ENCODE measurements at places on chromosomes 5 and 9.
A peak's percentile ranks its signal among the peaks of the same experiment; 100 is the strongest.

DNA sequence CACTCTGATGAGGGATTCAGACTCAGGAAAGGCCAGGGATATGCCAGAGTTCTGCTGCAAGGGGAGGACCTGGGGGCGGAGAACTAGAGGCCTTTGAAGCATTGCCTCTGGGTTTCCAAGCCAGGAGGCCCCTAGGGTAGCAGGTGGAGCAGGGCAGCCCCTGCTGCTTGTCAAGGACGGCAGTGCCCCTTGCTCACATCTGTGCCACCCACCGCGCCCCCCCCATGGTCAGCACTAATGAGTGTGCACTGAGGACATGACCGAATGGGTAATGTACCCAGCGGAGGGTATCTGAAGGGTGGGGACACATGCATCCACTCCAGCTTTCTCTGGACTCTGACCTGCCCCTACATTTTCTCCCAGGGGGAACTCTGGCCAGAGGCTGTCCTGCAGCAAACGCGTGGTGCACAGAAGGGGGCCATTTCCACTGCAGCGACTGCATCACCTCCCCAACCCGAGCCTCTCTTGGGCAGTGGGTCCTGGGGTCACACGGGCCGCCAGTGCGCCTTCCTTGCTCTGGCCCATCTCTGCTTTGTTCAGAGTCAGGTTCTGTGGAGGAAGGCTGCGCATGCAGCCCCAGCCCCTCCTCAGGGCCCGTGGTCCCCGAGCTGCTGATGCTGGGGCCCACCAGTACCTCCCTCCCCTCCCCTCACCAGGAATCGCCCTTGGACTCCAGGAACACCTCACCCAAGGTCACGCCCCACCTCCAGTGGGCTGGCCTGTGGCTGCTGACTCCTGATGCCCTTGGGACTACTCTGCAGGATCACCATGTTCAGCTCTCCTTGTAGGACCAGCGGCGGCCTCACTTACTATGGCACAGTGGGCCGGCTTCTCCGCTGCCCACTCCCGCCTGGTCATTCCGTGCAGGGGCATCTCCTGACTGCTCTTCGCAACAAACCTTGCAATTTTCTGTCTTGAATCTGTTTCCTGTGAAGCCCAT, 31.2 kb downstream of the STC2 start:
- no peak for DNase-seq

DNA sequence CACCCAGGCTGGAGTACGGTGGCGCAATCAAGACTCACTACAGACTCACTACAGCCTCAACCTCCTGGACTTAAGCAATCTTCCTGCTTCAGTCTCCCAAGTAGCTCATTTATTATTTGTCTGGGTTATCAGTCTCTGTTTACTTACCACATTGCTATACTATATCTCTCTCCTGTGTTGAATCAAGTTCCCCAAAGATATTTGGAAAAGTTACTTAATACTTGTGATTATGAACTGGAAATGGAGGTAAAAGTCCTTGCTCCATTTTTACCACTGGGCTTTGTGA, 55.6 kb downstream of the ANGPTL2 start:
- no peak for DNase-seq

DNA sequence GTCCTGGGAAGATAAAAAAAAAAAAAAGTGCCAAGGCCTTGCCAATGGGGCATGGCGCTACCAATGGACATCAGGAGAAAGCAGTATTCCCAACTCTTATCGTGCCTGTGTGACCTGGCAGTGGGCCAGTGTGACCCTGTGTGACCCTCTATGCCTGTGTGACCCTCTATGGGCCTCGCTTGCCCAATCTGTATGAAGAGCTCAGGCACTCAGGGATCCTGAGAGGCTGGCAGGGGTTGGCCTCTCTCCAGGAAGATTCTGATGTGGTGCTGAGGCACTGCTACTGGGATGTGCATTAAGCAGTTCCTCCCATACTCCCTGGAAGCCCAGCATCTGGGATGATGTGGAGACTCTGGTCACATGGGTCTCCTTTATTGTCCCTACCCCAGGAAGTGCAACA, 179.2 kb downstream of the MACROH2A1 start:
- no peak for DNase-seq

- no peak for DNase-seq
Measured at GRCh38 chr5:76025069-76025468, 58.1 kb upstream of the SV2C start.

DNA sequence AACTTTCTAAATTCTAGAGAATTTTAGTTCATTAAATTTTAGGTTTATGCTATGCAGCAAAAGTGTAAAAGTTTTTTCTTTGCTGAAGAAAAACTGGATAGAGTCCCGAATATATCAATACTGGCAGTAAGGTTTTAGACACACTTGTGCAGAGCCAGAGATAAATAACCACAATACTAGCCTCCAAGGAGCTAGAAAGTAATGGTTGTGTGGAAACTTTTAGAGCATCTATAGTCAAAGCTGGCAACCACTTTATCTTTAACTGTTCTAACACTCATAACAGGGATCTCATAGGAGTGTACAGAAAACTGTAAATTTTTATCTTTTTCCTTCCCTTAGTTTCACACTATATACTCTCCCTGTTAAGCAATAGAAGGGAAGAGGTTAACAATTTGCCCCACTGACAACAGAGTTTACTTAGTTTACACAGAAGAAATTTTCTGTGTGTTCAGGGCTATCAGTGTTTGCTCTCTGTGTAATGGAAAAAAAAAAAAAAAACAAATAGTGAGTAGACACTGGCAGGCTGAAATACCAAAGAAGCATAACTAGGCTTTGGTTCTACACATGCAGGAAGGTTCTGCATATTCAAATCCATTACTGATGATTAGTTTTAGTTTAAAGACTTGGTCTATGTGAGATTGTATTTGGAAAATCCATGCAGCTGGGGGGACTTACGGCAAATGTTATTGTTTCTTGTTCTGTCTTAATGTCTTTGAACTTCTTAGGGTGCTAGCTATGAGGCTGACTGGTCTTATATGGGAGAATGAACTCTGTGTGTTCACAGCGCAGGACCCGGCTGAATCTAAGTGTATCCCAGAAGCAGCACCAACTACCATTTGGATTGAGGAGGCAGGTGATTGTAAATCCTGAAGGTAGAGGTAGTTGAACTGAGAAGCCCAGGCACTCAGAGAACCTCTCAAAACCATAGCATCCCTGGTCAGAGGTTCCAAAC, 187.6 kb downstream of the PCSK1 start:
- no peak for DNase-seq

- peak; percentile 1 for DNase-seq
Measured at GRCh38 chr9:38687389-38687842, 32.5 kb downstream of the FAM240B start.

GRCh38 chr9:84111726-84112125, 131.1 kb downstream of the RMI1 start:
- no peak for DNase-seq

DNA sequence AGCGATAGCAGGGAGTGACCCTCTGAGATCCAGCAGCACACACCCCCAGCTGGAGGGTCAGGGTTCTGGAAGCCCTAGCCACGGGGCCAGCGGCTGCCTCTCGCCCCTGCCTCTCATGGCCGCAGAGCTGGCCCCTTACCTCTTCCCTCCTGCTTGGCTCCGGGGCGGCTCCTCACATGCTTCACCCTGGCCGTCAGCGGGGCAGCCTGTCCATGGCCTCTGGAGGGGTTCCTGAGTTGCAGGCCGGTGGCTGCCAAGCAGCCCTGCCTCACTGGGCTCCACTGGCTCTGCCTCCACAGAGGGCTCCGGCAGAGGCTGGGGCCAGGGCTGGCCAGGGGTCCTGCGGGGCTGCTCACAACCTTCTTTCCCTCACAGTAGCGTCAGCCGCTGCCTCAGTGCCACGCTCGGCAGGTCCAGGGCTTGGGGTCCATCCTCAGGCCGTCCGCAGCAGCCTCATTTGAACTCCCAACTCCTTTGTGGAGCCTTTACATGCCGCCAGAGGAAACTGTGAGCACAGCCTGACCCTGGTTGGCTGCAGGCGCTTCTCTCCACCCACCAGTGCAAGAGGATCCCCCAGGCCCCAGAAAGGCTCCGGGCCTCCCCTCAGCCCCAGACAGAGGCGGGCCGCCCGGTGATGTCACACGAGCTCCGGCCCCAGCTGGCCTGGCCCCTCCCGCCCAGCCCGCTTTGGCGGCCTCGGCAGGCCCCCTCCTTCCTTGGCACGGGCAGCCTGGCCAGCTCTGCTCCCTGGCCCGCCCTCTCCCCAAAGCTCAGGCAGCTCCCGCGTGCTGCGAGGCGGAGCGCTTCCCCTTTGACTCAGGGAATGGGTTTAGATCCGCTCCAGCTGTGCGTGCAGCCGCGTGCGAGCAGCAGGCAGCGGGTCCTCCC, at the start of gene ANGPTL2:
ANGPTL2 (minus strand) TSS at position 460 of the 888 bp plus-strand sequence. CDS start 13,904 bp downstream, outside the sequence.
- DNase-seq: no peak

DNA sequence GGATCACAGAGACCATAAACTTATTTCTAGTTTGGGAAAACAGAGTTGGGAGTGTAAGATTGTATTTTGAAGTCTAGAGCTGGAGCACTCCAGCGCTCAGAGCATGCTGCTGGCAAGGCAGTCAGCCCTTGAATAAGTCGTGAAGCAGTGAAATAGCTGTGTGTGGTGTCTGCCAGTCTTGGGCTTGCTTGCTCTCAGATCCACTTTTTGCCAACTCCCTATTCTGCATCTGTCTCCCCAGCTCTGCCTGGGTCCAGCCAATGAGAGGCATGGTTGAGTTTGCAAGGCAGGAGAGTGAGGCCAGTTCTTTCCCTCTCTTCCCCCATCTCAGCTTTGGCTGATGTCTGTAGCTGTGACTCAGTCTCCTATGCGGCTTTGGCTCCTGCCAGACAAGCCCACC, 23.3 kb upstream of the RASGRF2 start:
- DNase-seq: no peak

DNA sequence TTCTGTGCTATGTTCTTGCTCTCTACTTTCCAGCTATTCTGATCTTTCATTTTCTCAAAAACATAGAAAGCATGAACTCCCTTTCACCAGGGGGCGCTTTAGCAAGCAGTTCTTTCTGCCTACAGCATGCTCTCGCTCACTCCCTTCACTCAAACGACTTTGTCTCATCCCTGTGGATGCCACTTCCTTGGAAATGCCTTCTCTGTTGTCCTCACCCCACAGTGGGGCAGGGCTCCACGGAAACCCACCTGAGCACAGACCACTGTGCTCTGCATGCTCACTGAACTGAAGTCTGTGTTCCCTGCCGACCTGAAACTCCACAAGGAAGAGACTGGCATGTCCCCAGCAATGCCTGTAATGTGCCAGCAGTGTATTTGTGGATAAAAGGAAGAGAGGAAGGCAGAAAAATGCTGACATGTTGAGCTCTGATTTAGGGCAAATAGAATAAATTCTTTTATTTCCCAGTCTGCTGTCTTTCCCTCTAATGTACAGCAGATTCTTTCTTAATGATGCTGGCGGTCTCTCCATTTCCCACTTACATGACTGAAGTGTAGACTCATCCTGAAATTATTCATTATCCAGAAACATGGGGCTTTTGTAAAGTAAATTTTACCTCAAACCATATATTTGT, 4.9 kb upstream of the ROR2 start:
- no peak for DNase-seq

DNA sequence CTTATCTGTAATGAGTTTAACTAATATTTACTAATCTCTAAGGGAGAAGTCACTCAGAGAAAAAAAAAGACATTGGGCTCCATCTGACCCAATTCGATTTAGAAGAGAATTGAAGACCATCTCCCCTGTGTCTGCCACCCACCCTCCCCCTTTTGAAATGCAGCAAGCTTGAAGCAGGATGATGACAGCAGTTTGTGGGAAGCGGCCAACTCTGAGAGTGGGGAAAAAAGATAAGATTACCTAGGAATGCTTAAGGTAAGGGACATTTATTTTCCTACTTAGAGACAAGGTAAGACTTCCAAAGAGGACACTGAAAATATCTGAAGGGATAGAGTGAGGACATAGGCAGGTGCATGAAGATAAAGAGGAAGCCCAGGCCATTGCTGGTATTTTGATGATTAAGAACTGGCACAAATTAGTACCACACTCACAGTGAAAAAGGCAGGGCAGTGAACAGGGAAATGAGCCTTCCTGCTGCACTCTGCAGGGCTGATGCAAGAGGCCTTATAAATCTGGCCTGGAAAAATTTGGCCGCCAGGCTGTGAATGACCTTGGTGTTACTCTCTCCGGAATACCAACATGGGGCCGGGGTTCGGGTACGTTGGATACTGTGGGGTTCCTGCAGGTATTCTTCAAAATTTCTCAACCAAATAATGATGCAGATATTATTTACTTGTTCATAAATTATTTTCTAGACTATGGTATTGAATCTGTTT, 42.3 kb downstream of the HTR1A start:
- no peak for DNase-seq

- DNase-seq: no peak
Measured at GRCh38 chr9:4566806-4567205, 76.5 kb downstream of the SLC1A1 start.

GRCh38 chr5:121735618-121736017, 116.1 kb upstream of the FTMT start:
- no peak for DNase-seq

GRCh38 chr9:127224883-127225739, 39.5 kb upstream of the GARNL3 start:
- peak; percentile 72 for DNase-seq

DNA sequence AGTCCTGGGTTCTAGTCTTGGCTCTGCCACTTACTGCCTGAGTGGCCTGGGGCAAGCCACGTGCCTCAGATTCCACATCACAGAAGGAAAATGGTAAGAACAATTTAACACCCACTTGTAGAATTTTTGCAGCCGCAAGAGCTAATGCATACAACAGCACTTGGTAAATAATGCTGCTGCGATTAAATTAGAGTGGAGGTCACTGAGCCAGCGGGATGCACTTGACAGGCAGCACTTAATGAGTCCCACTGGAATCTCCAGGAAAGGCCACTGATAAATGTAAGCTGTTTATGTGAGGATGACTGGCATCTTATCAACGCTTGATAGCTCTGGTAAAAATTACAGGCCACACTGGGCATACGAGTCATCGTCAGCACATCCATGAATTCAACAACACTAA, 59.4 kb upstream of the UBTD2 start:
- DNase-seq: no peak

DNA sequence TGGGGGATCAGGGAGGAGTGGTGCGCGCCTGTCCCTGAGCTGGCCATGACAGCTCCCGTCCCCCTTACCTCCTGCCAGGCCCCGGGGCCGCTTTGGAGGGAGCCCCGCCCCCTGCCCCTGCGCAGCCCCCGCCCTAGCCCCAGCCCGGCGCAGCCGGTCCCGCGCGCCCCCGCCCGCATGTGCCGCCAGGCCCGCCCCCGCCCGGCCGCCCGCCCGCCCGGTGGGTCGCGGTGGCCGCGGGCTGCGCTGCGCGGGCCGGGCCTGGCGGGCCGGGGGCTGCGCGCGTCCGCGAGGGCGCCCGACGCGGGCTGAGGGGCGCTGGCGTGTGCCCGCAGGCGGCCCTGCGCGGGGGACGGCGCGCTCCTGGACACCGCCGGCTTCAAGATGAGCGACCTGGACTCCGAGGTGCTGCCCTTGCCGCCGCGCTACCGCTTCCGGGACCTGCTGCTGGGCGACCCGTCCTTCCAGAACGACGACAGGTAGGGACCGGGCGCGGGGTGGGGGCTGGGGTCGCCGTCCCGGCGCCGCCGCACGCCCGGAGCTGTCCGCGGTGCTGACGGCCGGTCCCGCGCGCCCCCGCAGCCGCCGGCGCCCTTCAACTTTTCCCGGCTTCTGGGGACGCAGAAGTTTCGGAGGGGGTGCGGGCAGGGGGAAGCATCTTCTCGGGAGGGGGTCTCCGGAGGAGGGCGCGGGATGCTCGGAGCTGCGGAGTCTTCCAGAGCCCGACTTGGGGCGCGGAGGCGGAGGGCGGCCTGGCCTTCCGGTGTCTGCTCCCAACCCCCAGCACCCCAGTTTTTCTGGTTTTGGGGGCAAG, 12.5 kb downstream of the KCNT1 start:
- DNase-seq: no peak
